NCI-H526 treated with DMSO at 0.1 percent for 48 hours (cell line): ENCODE measurements at places on chromosomes 16 and 17.

GRCh38 chr16:47592232-47592631 lies 131.1 kb downstream of the PHKB start:
- no peak for DNase-seq

DNA sequence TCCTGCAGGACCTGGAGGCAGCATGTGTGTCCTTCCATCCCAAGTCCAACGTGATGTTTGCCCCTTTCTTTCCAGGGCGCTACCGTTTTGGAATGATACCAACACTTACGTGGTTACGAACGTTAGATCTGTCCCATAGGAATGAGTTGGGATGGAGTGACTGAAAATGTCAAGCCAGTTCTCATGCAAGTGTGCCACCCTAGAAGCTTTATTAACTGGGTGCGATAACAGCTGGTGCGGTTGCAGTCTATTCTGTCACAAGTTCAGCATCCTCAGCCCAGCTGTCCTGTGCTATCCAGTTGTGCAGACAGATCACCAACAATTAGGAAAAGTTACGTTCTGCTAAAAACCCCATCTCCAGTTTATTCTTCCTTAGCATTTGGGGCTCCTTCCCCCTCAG lies 52.5 kb downstream of the BANP start:
- no peak for DNase-seq

DNA sequence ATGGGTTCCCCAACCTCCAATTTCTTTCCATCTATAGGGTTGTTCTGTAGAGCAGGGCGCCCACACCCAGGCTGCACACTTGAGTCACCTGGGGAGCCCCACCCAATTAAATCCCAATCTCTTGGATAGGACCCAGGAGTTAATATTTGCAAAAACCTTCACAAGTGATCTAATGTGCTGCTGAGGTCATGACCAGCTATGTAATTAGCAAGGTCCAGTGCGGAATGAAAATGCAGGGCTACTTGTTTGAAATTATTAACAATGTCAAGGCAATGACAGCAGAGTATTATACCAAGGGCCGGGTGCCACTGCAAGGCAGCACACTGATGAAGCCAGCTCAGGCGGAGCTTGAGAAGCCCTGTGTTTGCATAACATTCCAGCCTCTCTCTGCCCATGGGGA lies 302.7 kb downstream of the MAF start:
- no peak for DNase-seq

DNA sequence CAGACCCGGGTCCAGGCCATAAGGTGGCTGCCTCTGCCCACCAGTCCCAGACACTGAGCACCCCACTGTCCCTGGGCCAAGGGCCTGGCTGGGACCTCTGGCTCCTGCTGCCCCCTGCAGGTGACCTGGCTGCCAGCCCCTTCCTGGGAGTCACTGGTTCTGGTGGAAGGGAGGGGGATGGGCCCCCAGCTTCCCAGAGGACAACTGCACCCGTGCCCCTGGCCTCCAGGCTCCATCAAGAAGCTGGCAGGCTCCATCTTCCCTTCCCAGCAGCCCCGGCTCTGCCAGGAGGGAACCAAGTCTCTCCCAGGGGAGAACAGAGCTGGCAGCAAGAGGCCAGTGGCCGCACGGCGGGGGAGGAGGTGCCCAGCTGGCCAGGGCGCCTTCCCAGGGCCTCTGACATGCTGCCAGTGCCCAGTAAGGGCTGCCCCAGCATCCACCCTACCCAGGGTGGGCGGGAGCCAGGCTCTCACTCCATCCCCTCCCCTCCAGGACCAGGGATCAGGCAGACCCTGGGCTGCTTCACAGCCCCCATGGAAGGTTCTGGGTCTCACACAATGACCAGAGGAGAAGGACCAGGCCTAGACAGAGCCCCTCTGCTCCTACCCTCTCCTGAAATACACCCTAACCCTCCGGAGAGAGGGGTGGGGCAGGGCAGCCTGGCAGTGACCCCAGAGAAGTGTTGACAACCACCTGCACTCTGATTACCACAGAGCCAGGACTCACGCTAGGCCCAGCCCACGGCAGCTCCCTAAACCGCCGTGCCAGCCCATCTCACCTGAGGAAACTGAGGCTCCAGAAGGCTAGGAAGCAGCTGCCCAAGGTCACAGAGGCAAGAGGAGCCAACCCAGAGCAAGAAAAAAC lies 3.6 kb downstream of the CLUH start:
- no peak for DNase-seq

DNA sequence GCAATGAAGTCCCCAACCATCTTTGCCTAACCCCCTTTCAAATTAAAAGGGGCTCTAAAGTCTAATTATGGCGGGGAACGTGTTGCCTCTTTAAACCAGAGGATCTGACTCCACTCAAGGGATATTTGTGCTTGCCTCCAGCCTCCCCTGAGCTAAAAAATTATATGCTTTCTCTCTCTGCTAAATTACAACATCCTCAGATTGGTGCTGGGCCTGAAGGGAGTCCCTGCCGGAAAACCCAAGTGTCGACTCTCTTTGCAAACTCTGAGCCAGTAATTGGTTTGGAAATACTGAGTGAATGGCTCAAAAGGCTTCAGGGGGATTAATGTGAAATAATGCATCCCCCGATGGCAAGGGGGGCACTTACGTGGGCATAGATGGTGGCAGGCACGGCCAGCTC lies 208.5 kb upstream of the TNRC6C start:
- no peak for DNase-seq

DNA sequence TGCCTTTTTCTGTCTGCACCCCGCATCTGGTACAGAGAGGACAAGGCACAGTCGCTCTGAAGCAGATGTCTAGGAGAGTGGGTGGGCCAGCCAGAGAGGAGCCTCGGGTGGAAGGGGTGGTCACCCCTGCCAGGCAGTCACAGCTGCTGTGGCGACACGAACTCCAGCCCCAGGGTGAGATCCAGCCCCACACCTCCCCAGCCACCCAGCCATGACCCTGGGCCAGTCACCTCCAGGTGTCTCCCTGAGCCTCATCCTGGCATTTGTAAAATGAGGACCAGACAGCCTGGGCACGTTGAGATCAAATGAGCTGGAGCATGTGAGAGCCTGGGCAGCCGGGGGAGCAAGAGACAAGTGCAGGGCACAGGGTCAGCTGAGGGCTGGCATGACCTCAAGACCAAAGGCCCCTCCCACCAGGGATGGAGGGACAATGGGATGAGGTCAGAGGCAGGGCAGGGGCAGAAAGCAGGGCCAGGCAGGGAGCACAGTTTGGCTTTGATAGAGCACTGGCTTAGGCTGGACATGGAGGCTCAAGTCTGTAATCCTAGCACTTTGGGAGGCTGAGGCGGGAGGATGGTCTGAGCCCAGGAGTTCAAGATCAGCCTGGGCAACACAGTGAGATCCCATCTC lies 7.7 kb downstream of the ADAM11 start:
- no peak for DNase-seq

DNA sequence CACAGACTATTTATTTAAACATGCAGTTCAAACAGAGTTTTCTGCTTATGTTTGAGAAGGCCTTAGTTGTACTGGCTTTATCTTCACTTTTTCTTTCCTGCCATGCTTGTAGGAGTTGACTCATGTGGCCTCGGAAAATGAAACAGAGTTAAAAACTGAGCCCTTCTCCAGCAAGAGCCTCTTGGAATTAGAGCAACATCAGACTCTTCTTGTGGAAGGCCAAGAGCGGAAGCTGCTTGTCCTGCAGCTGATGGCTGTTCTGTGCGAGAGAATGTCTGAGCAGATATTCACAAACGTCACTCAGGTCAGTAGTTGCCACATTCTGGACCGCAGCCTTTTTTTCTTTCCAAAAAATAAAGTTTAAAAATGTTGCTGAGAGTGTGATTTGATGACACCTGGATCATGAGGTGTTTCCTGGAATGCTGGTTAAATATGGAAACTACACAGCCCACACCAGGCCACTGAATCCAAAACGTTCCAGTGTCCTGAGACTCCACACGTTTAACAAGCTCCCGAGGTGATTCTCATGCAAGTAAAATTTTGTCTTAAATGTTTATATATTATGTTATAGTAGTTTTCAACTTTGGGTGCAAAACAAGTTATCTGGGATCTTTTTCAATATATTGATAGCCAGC lies 65.9 kb downstream of the TANGO6 start:
- no peak for DNase-seq

DNA sequence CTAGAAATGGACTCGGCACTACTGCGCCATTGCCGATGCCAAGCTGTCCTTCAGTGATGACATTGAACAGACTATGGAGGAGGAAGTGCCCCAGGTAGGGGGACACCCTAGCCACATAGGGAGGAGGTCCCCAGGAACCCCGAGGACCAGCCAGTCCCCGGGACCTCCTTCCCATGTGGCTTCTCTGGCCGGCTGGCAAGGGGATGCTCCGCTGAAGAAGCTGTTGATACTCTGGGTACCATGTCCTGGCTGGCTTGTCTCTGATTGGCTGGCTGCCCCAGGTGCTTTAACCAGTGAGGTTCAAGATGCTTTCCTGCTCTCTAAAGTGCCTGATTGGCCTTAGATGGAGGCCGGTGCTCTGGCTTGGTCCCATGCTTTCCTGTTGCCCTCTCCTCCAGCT lies 103.6 kb downstream of the SDR42E1 start:
- DNase-seq = no peak

DNA sequence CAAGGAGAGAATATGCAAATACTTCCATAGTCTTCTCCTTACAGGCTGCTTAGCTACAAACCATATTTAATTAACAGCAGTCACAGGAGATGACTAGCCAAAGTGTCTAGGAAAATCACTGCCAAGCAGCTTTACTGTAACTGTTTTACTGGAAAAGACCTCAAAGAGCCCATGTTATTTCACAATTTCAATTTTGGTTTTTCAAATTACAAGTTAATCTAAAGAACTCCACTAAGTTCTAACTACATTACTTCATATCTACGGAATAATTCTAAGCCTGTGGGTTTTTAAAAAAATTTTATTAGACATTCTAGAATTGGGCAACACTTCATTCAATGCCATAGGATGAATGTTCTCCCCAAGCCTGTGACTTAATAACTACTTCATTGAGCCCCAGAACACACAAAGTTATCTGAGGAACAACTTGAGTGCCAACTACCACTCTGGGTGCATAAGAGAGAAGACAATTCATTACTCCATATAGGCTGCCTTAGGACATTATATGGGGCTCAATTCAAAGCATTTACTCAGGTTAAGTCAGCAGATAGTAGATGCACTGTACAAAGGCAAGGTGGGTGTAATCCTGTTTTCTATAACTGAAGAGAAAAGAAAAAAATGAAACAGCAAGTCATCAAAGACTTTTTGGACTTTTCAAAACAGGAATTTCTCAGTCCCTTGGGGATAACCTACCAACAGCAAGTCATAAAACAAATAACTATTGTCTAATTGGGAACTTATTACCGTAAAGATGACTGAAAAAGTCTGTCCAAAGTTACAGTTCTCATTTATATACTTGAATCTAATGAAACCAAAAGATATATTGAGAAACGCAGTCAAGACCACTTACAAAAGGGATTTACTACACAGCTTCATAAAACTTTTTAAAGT lies 33.0 kb downstream of the STAT3 start:
- no peak for DNase-seq

- no peak for DNase-seq
These were observed 439.8 kb upstream of the DYNLRB2 start for GRCh38 chr16:80100846-80101451.

- no peak for DNase-seq
These were observed 1.2 kb upstream of the CBX4 start for GRCh38 chr17:79840269-79840988.

GRCh38 chr17:76079535-76079955 lies 563 bp downstream of the ZACN start:
- no peak for DNase-seq

DNA sequence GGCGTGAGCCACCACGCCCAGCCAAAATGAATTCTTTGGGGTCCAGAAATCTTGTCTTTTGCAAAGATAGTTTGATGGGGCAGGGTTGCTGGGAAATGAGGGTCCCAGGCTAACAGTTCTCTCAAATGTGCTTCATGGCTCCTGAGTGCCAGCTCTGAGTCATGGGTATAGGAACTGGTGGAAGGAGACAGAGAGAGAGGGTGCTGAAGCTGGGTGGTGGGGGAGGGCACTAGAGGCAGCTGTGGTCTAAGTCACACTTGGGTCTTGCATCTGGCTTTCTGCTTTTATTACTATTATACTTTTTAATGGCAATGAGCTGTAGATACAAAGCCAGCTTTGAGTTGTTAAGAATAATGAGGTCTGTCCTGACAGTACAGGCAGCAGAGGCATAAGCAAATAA lies 54.6 kb downstream of the PRKCA start:
- no peak for DNase-seq

- no peak for DNase-seq
These were observed 41.4 kb upstream of the MMP2 start for GRCh38 chr16:55437625-55438024.

DNA sequence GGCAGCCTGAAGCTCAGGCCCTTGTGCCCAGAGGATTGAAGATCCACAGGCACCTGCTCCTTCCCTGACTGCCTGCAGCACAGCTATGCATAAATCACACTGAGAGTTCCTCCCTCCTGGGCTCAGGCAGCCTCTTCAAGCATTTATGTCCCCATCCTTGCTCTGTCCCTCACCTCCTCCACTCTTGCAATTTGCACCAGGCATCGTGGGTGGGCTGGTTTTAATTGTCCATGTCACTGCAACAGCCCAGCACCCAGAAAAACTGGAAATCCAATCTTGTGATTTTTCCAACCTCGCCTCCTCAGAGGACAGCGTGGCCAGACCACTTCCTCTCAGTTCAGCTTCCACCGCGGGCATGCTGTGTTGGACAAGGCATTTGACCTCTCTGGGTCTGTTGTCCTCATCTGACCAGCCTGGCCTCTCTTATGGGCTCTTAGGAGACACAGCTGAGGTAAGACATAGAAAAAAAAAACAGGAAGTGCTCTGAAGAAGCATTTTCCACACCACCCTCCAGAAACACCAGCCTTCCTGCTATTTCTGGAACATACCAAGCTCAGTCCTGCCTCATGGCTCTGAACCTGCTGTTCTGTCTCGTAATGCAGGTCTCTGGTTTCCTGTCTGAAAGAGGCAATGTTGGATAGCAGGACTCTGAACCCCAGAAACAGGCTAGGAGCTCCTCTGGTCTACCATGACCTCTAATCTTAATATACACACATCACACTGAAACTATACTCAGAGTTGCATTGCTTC lies 8.3 kb downstream of the TMEM114 start:
- DNase-seq = no peak

DNA sequence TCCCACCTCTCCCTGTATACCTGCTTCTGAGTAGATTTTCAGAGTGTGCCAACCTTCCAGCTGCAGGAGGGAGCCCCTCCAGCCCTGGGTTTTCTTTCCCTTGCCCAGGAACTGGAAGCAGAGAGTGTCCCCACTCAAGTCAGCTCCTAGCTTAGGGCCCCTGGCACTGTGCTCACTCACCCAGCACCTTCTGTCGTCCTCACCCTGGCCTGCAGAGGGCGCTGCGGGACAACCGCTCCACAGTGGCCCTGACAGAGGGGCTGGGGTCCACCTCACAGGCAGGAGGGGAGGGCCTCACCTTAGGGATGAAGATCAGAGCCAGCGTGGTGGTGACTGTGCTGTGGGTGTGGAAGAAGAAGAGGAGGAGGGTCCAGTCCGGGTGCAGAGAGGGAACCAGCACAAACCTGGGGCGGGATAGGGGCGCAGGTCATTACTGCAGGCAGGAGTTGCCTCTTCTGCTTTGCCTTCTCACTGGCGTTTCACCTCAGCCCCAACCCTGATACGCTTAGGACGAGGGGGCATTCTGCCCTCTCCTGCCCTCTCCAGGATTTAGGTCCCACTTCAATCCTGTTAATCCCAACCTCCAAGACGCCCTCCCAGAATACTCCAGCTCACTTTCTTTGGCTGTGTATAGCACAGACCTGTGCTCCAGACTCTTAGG lies 10.0 kb downstream of the GPR179 start:
- DNase-seq = no peak

GRCh38 chr17:1577182-1577581 lies 14.6 kb upstream of the PITPNA start:
- no peak for DNase-seq

- DNase-seq = no peak
These were observed 761 bp upstream of the CCL8 start for GRCh38 chr17:34318474-34318873.

GRCh38 chr16:69089091-69089910 lies 16.2 kb upstream of the HAS3 start:
- no peak for DNase-seq
